Stimulated activated CD4-positive, alpha-beta T cell treated with anti-CD3 and anti-CD28 coated beads, Interleukin-4, amount 100 ng/mL, for 24 hours (primary cell): ENCODE measurements at places on chromosomes 6 and 20.

DNA sequence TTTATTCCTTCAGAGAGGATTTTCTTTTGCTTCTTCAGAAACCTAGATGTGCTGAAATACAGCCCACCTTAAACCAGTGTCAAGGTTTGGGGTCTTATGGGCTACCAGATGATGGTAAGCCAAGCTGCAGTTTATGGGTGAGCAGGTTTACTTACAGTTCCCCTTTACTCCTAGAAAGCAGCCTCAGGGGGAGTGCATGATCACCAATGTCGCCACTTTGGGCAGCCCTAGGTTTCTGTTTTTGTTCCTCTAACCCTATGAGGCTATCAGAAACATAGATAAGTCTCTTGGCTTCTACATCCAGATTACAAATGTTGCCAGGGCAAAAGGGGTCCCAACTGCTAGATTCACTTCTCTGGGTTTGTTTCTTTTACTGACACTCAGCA is 67.2 kb downstream of the TRIM27 start:
- DNase-seq, result no peak

DNA sequence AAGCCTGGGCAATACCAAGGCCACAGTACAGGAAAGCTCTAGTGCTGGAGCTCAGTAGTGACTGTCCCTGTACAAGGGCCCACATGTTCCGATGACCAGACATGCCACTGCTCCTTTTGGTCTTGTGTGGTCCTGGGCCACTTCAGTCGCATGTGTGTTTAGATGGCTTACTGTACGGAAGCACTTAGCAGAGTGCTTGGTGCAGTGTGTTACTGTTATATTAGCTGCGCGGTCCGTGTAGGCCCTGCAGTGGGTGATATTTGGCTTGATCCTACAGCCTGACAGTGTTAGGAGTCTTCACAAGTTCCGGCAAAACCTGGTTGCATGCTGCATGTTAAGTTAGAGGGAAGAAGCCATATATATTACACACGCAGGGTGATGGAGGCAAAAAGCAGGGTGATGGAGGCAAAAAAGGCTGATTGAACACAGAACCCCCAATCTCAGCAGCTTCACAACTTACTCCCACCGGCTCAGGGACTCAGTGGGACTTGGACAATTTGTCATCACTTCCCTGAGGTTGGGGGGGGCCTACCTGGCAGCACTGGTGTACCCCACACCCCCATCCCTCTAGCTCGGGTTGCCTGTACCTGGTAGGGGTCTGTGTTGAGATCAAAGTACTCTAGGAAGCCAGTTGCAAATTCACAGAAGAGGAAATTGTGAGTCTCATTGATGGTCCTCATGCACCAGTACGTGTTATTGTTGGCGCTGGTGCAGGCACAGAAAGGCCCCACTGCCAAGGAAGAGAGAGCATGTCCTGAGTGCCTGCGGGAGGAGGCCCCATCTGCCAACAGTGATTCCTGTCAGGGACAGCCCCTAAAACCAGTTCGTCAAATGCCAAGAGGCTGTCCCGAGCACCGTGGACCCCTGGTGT is 122.6 kb downstream of the SULF2 start:
- DNase-seq, result no peak

DNA sequence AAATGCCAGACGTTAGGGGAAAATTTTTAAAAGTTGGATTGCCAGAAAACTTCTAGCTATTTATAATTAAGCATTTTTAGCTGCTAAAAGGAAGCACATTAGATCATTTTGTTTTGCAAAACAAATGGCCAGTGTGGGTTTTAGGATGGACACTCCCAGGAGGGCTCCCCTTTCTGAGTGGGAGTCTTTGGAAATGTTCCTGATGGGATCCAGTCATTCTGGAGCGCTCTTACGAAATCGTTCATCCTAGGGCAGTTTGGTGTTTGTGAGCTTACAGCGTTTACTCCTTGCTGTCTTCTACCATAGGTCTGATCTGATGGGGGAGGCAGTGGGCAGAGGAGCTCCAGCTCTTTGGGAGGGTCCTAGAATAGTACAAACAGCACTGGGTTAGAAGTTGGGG is 14.7 kb downstream of the GNAS start:
- DNase-seq, result no peak

DNA sequence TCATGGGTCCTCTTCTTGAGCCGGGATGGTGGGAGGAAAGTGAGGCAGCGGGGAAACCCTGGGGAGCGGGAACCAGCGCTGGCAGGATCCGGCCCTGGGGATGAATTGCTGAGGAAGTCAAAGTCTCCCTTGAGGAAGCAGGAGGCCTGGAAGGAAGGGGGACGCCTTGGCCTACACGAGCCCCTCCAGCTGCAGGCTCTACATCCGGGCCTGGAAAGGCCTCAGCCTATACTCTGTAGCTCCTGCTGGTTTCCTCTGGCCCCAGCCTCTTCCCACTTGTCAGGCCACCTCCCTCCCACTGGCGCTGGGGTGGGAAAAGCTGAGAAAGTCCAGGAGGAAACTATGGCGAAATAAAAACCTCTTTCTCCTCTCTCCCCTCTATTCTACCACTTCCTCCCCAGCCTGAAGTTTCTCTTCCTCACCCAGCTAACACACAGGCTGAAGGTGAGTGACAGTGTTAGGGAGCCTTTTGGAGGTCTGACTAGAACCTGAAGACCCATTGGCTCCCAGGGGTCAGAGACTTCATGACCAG is 14.9 kb downstream of the TREML2 start:
- DNase-seq, result no peak

GRCh38 chr6:31068669-31069340 is 43.6 kb downstream of the C6orf15 start:
- peak; percentile 82 for DNase-seq

DNA sequence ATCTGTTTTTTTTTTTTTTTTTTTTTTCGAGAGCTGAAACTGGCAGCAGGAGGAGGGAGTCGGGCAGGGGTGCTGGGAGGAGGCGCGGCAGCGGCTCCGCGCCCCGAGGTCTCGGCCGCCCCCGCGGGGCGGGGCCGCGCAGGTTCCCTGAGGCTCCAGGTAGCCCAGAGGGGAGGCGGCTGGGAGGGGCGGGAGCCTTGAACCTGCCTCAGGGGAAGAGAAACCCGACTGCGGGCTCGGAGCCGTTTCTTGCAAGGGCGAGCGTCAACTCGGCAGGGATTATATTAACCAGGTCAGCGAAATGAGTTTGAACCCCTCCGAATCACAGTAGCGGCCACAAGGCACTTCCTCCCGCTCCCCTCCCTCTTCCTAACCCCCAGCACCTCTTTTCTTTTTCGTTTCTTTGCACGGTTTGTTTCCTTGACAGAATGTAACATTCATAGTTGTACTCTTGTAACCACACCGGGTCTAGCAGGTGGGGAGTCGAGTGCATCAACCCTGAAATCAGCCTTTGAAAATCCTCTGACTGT is 2.0 kb downstream of the MYB start:
- DNase-seq, result peak; percentile 68

- DNase-seq, result no peak
Measured at GRCh38 chr20:60331688-60332300, 373.6 kb downstream of the CDH26 start.

DNA sequence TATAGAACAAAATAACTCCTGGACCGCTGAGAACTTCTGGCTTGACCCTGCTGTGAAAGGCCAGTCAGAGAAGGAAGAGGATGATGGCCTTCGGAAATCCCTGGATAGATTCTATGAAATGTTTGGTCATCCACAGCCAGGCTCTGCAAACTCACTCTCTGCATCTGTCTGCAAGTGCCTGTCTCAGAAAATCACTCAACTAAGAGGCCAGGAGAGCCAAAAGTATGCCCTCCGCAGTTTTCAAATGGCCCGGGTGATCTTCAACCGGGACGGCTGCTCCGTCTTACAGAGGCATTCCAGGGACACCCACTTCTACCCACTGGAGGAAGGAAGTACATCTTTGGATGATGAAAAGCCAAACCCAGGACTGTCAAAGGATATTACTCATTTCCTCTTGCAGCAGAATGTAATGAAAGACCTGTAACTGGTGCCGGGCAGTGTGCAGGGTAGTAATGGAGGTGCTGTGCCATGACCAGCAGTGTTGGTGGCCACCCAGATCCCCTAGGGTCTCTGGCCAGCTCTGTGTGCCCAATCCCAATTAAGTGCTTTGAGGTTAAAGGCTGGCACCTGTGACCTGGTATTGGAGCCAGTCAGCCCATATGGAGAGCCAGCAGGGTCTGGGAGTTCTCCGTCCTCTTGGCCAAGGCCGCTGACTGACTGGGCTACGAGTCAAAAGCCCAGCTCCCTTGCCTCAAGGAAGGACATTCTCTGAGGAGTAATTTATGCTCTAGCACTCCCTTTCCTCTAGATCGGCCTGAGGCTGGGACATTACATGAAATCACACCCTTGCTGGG is 87.1 kb downstream of the TRMT6 start:
- no peak for DNase-seq

GRCh38 chr20:1391640-1392442 is 1.0 kb downstream of the FKBP1A start:
- DNase-seq, result no peak

GRCh38 chr20:39458452-39458851 is 496.3 kb downstream of the DHX35 start:
- DNase-seq, result no peak

- DNase-seq, result peak; percentile 68
Measured at GRCh38 chr6:2764610-2765165, 505 bp upstream of the WRNIP1 start.

DNA sequence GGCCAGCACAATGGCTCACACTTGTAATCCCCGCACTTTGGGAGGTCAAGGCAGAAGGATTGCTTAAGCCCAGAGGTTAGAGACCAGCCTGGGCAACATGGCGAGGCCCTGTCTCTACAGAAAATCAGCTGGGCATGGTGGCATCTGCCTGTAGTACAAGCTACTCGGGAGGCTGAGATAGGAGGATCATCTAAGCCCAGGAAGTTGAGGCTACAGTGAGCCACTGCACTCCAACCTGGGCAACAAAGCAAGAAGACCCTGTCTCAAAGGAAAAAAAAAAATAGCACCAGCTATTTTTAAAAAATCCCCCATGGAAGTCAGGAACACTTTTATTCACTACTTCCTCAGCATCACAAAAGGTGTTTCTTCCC is 45.2 kb upstream of the FOXQ1 start:
- no peak for DNase-seq

- DNase-seq, result peak; percentile 68
Measured at GRCh38 chr6:166381733-166382499, 824 bp downstream of the MPC1 start.

- DNase-seq, result no peak
Measured at GRCh38 chr6:154504102-154504501, 6.4 kb downstream of the CNKSR3 start.

GRCh38 chr6:14047151-14047740 is 70.3 kb upstream of the CD83 start:
- no peak for DNase-seq

DNA sequence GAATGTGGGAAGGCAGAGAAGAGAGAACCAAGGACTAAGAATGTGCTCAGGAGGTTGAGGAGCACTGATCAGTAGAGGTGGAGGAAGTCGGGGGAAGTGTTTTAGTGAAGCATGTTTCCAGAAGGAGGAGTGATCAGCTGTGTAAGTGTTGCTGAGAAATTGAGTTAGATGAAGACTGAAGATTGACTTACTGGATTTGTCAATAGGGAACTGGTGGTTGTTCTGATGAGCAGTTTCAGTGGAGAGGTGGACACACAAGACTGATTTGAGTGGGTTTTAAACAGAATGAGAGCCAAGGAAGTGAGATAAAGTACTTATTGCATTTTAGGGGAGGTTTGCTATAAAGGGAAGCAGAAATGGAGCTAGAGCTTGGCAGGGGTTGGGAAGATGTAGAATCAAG is 182.6 kb downstream of the CDKAL1 start:
- DNase-seq, result no peak

DNA sequence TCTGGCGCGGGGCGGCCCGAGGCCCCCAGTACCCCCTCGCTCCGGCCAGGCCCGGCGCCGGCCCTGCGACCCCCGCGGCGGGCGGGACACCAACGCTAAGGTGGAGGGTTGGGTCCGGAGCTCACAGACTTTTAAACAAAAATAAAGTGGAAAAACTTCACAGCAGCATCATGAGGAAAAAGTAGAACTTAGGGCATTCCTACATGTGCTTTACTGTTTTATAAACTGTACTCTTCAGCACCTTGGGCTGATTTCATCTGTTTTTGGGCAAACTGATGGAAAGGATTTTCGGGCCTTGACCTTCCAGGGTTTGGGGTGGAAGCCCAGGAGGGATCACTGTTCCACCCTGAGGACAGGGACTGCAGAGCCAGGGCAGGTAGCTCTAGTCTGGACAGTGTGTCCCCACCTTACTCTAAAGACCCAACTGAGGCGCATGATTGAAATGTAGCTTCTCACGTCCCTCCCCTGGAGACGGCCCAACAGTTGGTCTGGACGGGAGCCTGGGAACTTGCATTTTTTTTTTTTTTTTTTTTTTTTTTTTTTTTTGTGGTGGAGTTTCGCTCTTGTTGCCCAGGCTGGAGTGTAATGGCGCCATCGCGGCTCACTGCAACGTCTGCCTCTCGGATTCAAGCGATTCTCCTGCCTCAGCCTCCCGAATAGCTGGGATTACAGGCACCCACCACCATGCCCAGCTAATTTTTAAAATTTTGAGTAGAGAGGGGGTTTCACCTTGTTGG is 740 bp downstream of the NELFCD start:
- DNase-seq, result no peak

DNA sequence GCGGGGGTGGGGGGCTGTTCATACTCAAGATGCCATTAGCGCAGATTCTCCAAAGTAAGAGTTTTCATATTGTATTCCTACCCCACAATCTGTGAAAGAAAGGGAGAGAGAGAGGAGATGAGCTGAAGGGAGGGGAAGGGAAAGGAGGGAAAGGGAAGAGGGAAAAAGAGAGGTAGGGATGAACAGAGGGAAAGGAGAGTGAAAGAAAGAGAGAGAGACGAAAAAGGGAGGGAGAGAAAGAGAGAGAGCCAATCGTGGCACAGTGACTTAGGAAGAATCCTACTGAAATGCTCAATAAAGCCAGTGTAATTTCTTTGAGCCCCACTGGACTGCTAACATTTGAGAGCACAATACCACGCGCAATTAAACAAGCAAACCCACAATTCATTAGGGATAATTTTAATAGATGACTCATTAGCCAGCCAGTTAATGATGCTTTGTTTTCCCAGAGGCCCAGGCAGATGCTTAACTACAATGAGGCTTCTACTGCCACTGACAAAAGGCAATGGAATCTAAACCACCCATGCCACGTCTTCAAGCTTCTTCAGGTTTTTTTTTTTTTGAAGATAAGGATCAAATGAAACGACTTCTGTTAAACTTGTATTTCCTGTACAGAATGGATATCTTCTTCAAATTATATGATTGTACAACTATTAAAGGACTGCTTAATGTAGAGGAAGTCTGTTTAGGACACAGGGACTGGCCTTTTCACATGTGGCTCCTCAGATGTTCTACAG is 306.8 kb downstream of the FOXC1 start:
- no peak for DNase-seq

GRCh38 chr6:163554663-163555062 is 140.1 kb downstream of the QKI start:
- DNase-seq, result peak; percentile 50

DNA sequence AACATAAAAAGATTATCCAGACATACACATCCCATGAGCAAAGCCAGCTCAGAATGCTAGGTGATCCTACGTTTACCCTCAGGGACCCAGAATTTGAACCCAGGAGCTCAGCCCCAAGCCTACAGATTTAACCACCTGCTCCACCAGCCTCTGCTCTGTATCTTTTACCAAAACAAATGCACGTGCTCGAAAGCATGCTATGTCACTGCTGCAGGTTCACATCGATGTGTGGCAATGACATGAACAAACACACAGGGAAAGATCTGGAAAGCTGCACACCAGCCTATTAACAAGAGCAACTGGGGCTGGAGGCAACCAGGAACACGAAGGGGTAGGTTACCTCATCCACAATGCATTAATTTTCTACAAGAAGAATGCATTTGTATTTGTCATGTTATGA is 32.1 kb downstream of the PREX1 start:
- no peak for DNase-seq
